ENCODE measurements at places on chromosomes 4 and X.
A peak's percentile ranks its signal among the peaks of the same experiment; 100 is the strongest.

DNA sequence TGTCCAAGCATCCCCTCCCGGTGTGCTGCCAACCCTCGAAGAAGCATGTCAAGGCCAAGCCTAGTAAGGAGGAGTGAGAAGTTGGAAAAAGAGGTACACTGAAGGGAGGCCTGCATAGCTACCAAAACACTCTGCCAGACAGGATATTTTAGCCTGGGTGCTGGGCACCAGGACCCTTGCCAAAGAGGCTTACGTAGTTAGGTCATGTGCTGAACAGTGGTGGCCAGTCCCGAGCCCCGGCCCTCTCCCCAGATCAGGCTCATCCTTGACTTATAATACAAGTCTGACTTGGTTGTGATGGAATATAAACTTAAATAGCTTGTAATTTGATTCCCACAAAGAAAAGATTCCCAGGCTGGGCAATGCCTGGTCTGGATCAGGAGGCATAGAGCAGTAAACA is 149.3 kb downstream of the ARHGEF9 start:
- DNase-seq, result no peak

DNA sequence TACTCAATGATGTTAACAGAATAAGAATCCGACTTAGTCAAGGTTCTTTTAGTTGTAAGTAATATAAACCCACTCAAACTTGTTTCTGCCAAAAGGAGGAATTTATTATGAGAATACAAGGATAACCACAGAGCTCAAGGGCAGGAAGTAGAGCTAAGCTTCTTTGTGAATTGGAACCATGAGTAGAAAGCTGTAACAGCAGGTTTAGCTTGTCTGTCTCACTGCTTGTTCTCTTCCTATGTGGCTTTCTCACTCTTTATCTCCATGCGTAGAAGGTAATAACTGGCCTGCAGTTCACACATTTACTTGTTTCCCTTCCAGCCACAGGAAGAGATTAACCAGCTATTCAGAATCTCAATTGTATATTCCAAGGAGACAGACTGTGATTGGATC is 378.3 kb downstream of the PPP1R2C start:
- no peak for DNase-seq

DNA sequence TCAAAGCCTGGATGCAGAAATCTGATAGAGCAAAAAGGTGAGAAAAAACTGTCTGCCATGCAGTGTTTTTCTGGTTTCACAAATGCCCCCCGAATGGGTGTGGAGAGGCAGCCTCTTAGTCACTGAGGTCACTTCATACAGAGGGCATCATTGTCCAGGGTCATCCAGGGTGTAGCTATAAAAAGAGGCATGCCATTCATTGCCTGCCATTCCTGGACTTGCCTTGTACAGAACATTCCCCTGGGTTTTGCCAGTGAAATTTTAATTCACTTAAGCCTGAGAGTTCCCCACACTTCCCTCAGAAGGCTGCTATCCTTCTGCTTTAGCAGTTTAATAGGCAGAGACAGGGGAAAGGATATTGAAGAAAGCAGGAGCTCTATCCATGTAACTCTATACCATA is 230.3 kb downstream of the UNC5C start:
- DNase-seq, result no peak

DNA sequence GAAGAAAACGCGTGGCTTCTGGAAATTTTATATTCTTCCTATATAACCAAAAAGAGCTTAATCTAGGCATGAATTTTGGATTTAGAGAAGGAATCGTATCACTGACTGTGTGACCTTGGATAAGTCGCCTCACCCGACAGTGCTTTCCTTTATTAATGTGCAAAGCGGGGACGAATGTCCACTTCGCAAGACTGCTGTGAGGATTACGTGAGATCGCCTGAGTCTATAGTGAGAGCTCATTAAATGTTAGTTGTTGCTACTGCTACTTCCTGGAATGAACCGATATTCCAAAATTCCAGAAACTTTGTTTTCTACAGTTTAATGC is 448 bp upstream of the TBC1D8B start:
- no peak for DNase-seq

- no peak for DNase-seq
Observed at GRCh38 chr4:26937139-26937538, 76.5 kb downstream of the STIM2 start.

DNA sequence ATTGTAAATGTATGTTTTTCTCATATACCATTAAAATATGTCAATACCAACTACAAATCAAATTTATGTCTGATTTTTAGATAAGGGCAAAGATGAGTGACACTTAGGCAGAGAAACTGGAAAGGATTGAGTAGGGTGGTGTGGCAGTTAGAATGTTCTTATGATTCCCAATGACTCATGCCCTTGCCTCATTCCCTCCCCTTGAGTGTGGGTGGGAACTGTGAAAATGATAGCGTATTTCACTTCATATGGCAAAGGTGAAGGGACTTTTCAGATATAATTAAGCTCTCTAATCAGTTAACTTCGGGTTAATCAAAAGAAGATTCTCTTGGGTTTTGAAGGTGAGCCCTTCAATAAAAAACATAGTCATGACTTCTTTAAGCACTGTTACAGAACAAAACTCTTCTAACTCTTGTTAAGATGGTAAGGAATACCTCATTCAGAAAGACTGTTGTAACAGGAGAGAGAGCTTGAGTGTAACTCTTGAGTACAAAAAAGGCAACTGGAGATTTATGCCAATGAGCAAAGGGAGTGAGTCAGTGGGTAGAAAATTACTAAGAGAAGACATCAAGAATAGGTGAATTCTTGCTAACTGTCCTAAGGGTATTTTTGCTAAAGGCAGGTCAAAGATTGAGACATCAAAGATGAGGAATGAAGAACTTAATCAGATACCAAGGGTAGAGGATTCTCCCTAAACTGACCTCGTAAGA is 329.5 kb downstream of the KCTD8 start:
- DNase-seq, result no peak

GRCh38 chr4:42397635-42398170 is 415 bp downstream of the SHISA3 start:
- DNase-seq, result no peak

- no peak for DNase-seq
Observed at GRCh38 chr4:110231869-110232268, 33.5 kb upstream of the ELOVL6 start.

GRCh38 chr4:55733932-55734331 is 85.7 kb upstream of the EXOC1L start:
- DNase-seq, result no peak

GRCh38 chrX:103418811-103419340 is 42.5 kb downstream of the BEX3 start:
- DNase-seq, result no peak

GRCh38 chrX:112521676-112522075 is 158.1 kb downstream of the LHFPL1 start:
- DNase-seq, result no peak

- DNase-seq, result no peak
Observed at GRCh38 chrX:72130762-72131250, 909 bp downstream of the RTL5 start.

GRCh38 chr4:8221476-8221875 is 22.4 kb downstream of the SH3TC1 start:
- DNase-seq, result no peak

- DNase-seq, result peak; percentile 62
Observed at GRCh38 chrX:135741192-135741715, 26.7 kb downstream of the CT45A3 start.

DNA sequence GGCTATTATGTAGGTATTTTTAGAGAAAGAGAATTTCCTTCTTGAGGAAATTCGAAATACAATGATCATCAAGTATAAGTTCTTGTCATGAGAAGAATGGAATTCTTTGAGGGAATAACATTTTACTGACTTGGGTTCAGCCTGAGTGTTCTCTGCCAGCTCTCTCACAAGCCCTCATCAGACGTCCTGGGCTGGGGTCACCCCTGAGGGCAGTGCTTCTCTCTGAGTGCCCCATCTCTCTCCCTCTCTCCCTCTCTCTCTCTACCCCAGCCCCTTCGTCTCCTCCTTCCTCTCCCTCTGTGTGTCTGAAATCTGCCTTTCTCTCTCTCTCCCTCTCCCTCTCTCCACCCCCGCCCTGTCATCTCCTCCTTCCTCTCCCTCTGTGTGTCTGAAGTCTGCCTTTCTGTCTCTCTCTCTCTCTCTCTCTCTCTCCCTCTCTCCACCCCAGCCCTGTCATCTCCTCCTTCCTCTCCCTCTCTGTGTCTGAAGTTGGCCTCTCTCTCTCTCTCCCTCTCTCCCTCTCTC is 241.7 kb upstream of the PSAPL1 start:
- peak; percentile 30 for DNase-seq

DNA sequence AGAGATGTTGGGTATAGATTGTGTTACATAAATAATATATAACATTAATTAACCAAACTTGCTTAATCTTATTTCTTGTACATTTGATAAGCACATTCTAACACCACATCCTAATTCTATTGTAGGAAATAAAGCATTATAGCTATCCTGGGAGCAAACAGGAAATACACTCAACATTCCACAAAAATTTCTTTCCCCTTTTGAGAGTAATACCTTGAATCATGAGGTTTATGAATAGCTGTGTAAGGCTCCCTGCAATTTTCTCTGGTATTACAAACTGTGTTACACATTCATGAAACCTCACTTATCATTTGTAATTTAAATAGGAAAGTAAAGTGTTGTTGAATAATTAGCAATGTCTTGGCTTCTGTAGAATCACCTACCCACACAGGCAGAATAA is 95.1 kb downstream of the TMEM47 start:
- DNase-seq, result no peak

GRCh38 chr4:94519019-94519418 is 67.3 kb downstream of the PDLIM5 start:
- DNase-seq, result no peak

DNA sequence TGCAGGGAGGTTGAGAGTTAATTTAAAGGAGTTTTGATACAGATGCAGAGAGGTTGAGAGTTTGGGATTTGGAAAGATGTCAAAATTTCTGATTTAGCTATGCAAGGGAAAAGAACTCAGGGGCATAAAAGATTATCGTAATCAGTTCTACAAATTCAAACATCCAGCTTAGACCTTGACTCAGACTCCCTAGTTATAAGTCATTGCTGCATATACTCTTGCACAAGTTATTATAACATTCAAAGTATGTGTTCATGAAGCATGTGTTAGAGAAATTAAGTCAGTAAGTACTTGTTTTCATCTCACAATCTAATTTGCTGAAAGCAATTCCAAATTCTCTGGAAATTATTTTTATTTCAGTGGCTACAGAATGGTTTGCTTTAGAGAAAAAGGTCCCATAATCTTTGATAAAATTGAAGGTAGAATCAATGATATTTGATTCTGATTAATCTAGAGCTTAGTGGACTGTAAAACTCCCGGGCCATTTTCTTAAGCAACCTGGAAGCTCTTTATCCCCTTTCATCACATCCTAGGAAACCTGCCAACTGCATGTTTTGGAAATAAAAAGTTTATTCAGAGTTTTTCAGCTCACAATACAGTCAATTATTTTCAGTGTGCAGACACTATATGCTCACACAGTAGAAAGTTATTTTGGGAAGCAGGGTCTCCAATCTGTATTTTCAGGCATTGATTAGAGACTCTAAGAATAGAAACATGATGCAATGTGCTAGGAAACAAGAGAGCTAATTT is 132.9 kb upstream of the SPANXC start:
- DNase-seq, result no peak

DNA sequence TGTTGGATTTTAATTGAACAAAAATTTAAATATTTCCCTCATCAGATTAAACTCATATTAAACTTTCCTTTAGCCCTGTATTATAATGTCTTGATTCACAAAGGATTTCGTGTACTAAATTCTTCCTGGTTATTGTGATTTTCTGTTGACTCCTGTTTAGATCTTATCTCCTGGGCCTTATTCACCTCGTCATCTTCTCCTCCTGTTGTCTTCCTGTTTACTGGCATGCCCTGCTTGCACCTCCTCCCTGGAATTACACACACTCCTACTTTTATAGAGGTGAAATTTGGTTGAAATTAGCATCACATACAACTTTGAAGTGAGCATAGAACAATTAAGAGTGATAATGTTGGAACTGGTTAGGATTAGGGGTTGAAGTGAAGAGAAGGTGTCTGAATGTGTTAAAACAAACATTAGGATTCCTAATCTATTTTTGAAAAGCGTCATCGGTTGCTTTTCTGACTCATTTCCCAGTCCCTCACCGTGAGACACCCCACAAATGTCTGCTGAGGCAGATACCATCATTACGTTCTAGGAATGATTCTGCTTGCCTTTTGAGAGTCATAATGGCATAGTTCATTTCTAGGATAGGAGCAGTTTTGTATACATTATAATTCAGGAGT is 32.5 kb downstream of the TLL1 start:
- no peak for DNase-seq

Data from chondrocyte (in vitro differentiated cells).